CD14-positive monocyte (primary cell): ENCODE measurements at places on chromosomes 12 and 14.

- DNase-seq: no peak
- H3K4me1 ChIP-seq: no peaks in the 10 kb centered on the region
- H3K36me3 ChIP-seq: no peaks in the 10 kb centered on the region
- no peak overlapping the region for H3K27ac ChIP-seq
- no peak overlapping the region for H3K4me3 ChIP-seq
These were observed 146.5 kb downstream of the KIF26A start for GRCh38 chr14:104284636-104285507.

GRCh38 chr12:131928711-131929580 is at the start of gene PUS1:
PUS1 (plus strand) TSS chr12:131929276; CDS start chr12:131929723, 447 bp downstream.
- peak within 1 kb of the TSS; percentile 12 for H3K27ac ChIP-seq
- peaks cover 22% of the 10 kb centered on the region for H3K36me3 ChIP-seq
- H3K4me1 ChIP-seq: peaks cover 28% of the 10 kb centered on the region
- DNase-seq: peak; percentile 94

- no peaks in the 10 kb centered on the region for H3K27me3 ChIP-seq
- H3K36me3 ChIP-seq: no peaks in the 10 kb centered on the region
- no peak overlapping the region for H3K4me3 ChIP-seq
- H3K27ac ChIP-seq: no peak overlapping the region
These were observed 137.5 kb downstream of the TMEM117 start for GRCh38 chr12:43973385-43973784.

- H3K4me1 ChIP-seq: no peaks in the 10 kb centered on the region
- H3K27ac ChIP-seq: no peak overlapping the region
- H3K36me3 ChIP-seq: no peaks in the 10 kb centered on the region
These were observed 14.6 kb upstream of the MIA2 start for GRCh38 chr14:39219075-39219499.

DNA sequence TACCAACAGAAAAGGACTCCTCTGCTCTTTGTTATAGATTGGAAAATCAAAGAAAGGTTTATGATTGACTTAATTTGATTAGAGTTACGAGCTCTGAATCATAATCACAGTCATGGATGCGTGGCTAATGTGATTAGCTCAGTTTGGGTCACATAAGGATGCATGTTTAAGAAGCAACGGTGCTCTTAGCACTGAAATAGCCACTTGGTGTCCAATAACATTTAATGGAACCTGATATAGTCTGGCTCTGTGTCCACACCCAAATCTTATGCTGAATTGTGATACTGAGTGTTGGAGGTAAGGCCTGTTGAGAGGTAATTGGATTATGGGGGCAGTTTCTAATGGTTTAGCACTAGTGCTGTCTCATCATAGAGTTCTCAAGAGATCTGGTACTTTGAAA is 501.6 kb downstream of the SLC6A15 start:
- H3K27ac ChIP-seq: no peak overlapping the region
- no peak for DNase-seq
- H3K4me3 ChIP-seq: no peak overlapping the region
- no peaks in the 10 kb centered on the region for H3K27me3 ChIP-seq
- H3K4me1 ChIP-seq: no peaks in the 10 kb centered on the region

DNA sequence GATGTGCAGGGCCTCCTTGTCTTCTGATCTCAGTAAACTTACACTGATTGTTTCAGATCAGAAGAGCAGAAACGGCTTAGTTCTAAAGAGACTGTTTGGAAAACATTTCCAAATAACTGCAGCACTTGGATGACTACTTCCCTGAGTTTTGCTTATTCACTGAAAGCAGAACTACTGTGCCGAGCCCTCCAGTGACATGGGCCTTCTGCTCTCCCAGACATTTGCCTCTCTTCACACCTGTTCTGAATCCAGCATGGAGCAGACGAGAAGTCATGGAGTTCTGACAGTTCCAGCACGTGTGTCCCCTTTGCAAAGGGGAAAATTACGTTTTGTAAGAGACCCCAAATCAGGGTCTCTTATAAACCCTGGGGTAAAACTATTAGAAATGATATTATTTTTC is 31.4 kb downstream of the ETNK1 start:
- H3K4me3 ChIP-seq: no peak overlapping the region
- peaks cover 7% of the 10 kb centered on the region for H3K4me1 ChIP-seq
- H3K36me3 ChIP-seq: peaks cover 8% of the 10 kb centered on the region
- H3K27ac ChIP-seq: no peak overlapping the region
- H3K27me3 ChIP-seq: no peaks in the 10 kb centered on the region
